Right atrium auricular region (tissue), 2 donors: ENCODE measurements at places on chromosomes 5 and 9. TPM values are rescaled to one million over a fixed set of nuclear protein-coding genes. Genes with fewer than 3 reads are reported as not detected.

DNA sequence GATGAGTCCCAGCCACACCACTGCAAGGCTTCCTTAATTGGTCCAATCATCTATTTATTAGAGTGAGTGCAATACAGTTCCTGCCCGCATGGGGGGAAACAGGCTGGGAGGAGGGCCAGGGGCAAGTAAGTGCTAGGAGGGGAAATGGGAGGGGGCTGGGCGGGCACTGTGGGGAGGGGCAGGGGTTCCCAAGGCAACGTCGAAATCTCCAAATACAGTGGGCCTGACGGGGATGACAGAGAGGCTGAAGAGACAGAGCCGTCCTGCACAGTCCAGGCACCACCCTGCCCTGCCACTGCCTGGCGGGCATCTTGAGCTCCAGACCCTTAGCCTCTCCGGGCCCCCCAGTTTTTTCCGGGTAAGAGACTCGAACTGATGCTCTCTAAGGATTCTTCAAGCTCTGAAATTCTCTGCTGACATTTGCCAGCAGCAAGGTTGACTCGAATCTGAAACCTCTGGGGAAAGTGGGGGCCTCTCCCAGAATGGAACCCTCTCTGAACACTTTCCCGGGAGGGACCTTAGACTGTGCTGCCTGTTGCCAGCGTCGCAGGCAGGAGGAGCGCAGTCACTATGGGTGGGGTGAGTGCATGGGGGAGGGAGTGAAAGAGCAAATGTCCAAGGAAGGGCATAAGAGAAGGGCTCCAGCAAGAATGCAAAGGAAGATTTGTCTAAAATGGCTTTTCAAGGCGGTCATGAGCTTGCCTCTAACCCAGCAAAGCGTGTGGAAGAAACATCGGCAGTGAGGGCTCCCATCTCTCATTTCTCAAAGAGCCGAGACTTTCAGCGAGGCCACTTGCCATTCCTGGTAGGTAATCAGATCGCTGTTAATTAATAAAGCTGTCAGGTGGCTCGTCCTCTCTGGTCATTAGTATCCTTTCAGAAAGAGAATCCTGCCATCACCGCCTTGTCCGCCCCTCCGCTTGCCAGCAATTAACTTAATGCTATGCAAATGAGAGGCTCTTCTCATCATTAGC lies 99.0 kb downstream of the GTF3C4 start:
- H3K4me1 ChIP-seq = no peaks in the 10 kb centered on the region
- H3K27ac ChIP-seq = peak overlapping the region; percentile 61
- H3K36me3 ChIP-seq = no peaks in the 10 kb centered on the region
- peak; percentile 70 for DNase-seq
- H3K4me3 ChIP-seq = peak overlapping the region; percentile 75

Gene CEL
- total RNA-seq = 0.94 TPM

- no peaks in the 10 kb centered on the region for H3K27me3 ChIP-seq
- DNase-seq = no peak
- H3K36me3 ChIP-seq = peaks cover 6% of the 10 kb centered on the region
- peak overlapping the region; percentile 66 for H3K27ac ChIP-seq
- no peaks in the 10 kb centered on the region for H3K4me1 ChIP-seq
These were observed 8.1 kb downstream of the PFDN1 start for GRCh38 chr5:140294753-140295152.

DNA sequence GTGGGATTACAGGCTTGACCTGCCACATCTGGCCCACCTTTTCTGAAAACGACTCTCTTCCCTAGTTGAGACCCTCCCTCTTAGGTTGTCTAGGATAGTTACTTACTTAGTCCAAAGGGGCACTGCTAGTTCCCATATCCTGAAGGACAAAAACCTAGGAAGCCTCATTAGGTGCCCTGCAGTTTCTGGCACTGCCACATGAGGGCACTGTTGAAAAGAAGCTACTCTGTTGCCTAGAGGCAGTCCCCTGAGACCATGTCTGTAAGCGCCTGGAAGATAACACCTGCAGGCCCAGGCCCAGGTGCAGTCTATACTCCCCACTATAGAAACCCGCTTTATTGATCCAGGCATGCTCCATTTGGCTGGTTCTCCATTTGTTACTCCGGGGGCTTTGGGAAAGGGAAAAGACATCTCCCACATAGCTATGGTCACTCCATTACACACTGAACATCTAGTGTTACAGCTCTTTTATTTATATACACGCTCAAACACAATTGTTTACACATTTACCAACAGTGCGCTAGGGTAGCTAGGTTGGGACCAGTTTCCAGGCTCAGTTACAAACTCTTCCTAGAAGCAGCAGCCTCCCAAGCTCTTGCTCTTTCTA lies 73.4 kb upstream of the PPARGC1B start:
- no peaks in the 10 kb centered on the region for H3K27me3 ChIP-seq
- no peak overlapping the region for H3K27ac ChIP-seq
- no peaks in the 10 kb centered on the region for H3K4me1 ChIP-seq

DNA sequence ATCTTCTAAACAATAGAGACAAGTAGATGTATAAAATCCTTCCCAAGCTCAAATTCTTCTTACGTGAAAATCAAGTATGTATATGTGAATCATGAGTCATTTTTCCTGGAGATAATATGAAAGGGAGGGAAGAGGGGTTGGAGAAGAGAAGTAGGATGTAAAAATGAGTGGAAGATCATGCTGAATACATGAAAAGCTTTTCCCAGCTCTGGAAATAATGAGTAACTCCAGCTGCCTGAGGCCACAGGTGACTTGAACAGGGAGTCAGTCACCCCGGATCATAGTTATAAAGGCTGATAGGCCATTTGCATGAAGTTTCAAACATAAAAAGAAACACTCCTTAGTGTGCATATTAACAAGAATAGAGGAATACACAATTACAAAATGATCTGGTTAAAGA lies 486.7 kb downstream of the EFNA5 start:
- H3K27me3 ChIP-seq = no peaks in the 10 kb centered on the region
- no peaks in the 10 kb centered on the region for H3K4me1 ChIP-seq
- H3K36me3 ChIP-seq = no peaks in the 10 kb centered on the region

Gene ITGA1
- total RNA-seq = 26.8 TPM

Gene CAVIN4
- total RNA-seq = 41.2 TPM

Gene B4GALT1
- 57.6 TPM for total RNA-seq

GRCh38 chr9:123639743-123640142 lies 283.7 kb downstream of the CRB2 start:
- no peaks in the 10 kb centered on the region for H3K4me1 ChIP-seq
- no peaks in the 10 kb centered on the region for H3K27me3 ChIP-seq
- DNase-seq = no peak
- no peak overlapping the region for H3K4me3 ChIP-seq

Gene STK32A
- total RNA-seq = 0.39 TPM

GRCh38 chr9:122991370-122991830 lies 42.1 kb upstream of the GPR21 start:
- no peak for DNase-seq
- H3K36me3 ChIP-seq = peaks cover 28% of the 10 kb centered on the region
- H3K27ac ChIP-seq = no peak overlapping the region
- H3K4me1 ChIP-seq = no peaks in the 10 kb centered on the region
- no peak overlapping the region for H3K4me3 ChIP-seq
- H3K27me3 ChIP-seq = no peaks in the 10 kb centered on the region

DNA sequence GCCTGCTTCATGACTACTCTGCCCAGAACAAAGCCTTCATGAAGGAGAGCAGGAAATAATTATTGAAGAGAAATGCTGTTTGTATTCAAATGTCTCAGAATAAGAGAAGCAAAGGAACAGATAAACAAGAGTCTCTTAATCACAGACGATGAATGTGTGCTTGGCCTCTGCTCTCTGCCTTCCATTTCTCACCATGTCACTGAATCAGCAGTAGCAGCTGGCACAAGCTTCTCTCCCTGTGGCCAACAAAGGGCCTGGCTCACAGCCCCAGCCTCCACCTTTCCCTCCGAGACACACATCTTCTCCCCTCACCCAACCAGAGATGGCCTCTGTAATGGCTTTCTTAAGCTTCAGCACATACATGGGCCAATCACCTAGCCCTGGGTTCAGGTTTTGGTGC lies 128.1 kb upstream of the SLIT3 start:
- no peak overlapping the region for H3K4me3 ChIP-seq
- H3K36me3 ChIP-seq = no peaks in the 10 kb centered on the region
- H3K27me3 ChIP-seq = no peaks in the 10 kb centered on the region
- DNase-seq = no peak
- H3K4me1 ChIP-seq = no peaks in the 10 kb centered on the region

Gene FOXD4L3
- not detected for total RNA-seq

Gene ZDHHC21
- total RNA-seq = 8.0 TPM

- H3K4me3 ChIP-seq = no peak overlapping the region
- DNase-seq = no peak
- H3K4me1 ChIP-seq = no peaks in the 10 kb centered on the region
- H3K27ac ChIP-seq = no peak overlapping the region
- no peaks in the 10 kb centered on the region for H3K27me3 ChIP-seq
These were observed 94.9 kb upstream of the NMUR2 start for GRCh38 chr5:152499814-152500535.

DNA sequence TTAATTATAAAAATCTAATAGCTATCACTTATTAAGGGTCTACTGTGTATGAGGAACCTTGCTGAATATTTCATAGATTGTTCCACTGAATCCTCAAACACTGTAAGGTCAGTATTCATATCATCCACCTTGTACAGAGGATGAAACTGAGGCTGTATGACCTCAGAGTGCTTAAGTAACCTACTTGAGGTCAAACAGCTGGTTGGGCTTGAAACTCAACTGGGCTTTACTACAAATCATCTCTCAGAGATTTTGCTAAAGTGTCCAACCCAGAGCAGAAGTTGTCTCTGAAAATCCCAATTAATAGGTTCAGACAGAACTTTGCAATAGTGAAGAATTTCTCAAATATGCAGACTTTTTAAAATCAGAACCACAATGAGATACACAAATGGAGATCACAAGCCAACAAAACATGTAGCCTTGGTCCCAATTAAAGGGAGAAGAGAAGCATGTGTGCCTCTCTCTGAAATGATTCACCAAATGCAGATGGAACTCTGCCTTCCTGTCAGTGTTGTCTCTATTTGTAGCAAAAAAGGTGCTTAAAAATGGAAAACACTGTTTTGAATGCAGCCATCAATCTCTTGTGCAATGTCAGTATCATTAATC lies 131.4 kb downstream of the FAM114A2 start:
- DNase-seq = no peak
- no peaks in the 10 kb centered on the region for H3K36me3 ChIP-seq
- H3K4me3 ChIP-seq = no peak overlapping the region
- no peak overlapping the region for H3K27ac ChIP-seq

DNA sequence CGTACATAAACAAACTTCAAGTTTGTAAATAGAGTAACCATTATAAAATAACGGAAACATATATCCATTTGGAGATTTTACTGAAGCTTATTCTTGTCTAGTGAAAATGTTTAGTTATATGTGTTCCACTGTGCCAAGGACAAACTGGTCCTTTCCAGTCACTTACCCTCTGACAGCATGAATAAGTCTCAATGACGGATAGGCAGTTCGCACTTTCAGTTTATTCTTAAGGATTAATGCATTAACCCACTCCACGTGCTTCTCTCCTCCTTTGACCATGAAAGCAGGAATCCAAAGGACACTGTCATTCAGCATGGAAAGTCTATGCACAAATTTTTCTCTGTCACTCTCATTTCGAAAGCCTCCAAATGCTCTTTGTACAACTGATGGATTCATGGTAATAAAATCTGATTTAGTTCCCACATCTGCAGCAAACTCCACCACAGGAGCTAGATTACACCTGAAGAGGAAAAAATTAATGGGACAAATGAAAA lies 47.1 kb downstream of the ST8SIA4 start:
- no peaks in the 10 kb centered on the region for H3K4me1 ChIP-seq
- no peak overlapping the region for H3K4me3 ChIP-seq
- no peaks in the 10 kb centered on the region for H3K36me3 ChIP-seq

Gene SLC28A3
- 0.33 TPM for total RNA-seq

DNA sequence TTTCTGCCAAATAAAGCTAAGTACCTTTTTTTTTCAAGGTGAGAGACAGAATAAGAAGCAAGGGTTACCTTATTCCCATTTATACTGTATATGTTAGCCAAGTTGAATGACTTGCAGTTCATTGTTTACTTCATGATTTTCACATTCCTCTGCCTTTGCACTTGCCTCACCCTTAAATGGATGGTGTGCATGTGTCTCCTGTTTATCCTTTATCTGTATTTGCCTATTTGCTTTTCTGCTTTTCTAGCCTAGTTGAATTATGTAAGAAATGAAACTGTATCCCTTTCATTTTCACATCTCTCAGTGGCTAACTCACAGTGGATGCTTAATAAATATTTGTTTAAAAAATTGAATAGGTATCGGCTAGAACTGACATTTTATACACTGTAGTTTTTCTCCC lies 200.8 kb upstream of the ST8SIA4 start:
- no peak overlapping the region for H3K4me3 ChIP-seq
- DNase-seq = no peak
- no peak overlapping the region for H3K27ac ChIP-seq
- H3K27me3 ChIP-seq = no peaks in the 10 kb centered on the region
- H3K36me3 ChIP-seq = no peaks in the 10 kb centered on the region

DNA sequence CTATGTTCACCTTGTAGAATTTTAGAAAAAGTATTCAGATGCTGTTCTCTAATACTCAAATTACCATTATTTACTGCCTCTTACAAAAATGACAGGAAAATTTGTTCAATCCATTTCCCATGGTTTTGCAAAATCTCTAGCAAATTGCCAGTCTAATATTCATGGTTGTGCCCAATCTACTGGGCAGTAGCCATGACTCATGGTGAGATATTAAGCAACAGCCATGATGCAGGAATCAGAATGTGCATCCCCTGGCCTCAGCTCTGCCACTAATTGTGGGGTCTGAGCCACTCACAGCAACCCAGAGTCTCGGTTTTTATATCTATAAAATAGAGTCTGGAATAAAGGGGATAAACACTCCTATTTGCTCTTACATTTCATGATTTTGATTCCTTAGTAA lies 353.6 kb downstream of the DEPDC1B start:
- DNase-seq = no peak
- H3K36me3 ChIP-seq = no peaks in the 10 kb centered on the region
- no peak overlapping the region for H3K27ac ChIP-seq
- H3K4me1 ChIP-seq = no peaks in the 10 kb centered on the region

Gene CD14
- total RNA-seq = 74.1 TPM

Gene IRX2
- 0.83 TPM for total RNA-seq

GRCh38 chr9:4642351-4642750 lies 19.7 kb upstream of the PLPP6 start:
- DNase-seq = no peak
- H3K27me3 ChIP-seq = no peaks in the 10 kb centered on the region
- no peaks in the 10 kb centered on the region for H3K4me1 ChIP-seq
- no peak overlapping the region for H3K27ac ChIP-seq
- H3K4me3 ChIP-seq = no peak overlapping the region

Gene MARCHF3
- 14.5 TPM for total RNA-seq

- peak within 1 kb of the TSS; percentile 73 for H3K4me3 ChIP-seq
- H3K27me3 ChIP-seq = peaks cover 3% of the 10 kb centered on the region
- DNase-seq = peak; percentile 91
- H3K36me3 ChIP-seq = no peaks in the 10 kb centered on the region
- H3K4me1 ChIP-seq = no peaks in the 10 kb centered on the region
- H3K27ac ChIP-seq = peak within 1 kb of the TSS; percentile 86
These were observed at the start of gene COL5A1 for GRCh38 chr9:134641173-134641989. Gene COL5A1 (plus strand): TSS chr9:134641803. CDS start chr9:134642188, 385 bp downstream.

GRCh38 chr9:7912037-7912535 lies 112.5 kb upstream of the DMAC1 start:
- H3K4me1 ChIP-seq = no peaks in the 10 kb centered on the region
- no peak for DNase-seq
- H3K27me3 ChIP-seq = no peaks in the 10 kb centered on the region

Gene NADK2
- 30.4 TPM for total RNA-seq
